Liver (tissue), 10 donors: ENCODE measurements at places on chromosomes 5 and 9. TPM values are rescaled to one million over a fixed set of nuclear protein-coding genes. Genes with fewer than 3 reads are reported as not detected.

The GKAP1 gene
- total RNA-seq: 3.5 TPM

The ISL1 gene
- total RNA-seq: not detected

The SPATA31A3 gene
- not detected for total RNA-seq

The FGD3 gene
- total RNA-seq: 5.5 TPM

The TMED9 gene
- 68.8 TPM for total RNA-seq

The SHROOM1 gene
- 23.0 TPM for total RNA-seq

The GGTA1 gene
- total RNA-seq: 2.4 TPM
